Gastrocnemius medialis (tissue), 4 donors: ENCODE measurements at places on chromosomes 13 and 19.

GRCh38 chr19:39497996-39498797 is 550 bp upstream of the DLL3 start:
- DNase-seq: no peak

GRCh38 chr13:30889196-30889690 is 16.8 kb upstream of the MEDAG start:
- DNase-seq: no peak

- DNase-seq: no peak
These were observed 3.2 kb downstream of the SERPINE3 start for GRCh38 chr13:51342706-51343105.

GRCh38 chr19:58001895-58002369 is 688 bp downstream of the ZNF606 start:
- no peak for DNase-seq

DNA sequence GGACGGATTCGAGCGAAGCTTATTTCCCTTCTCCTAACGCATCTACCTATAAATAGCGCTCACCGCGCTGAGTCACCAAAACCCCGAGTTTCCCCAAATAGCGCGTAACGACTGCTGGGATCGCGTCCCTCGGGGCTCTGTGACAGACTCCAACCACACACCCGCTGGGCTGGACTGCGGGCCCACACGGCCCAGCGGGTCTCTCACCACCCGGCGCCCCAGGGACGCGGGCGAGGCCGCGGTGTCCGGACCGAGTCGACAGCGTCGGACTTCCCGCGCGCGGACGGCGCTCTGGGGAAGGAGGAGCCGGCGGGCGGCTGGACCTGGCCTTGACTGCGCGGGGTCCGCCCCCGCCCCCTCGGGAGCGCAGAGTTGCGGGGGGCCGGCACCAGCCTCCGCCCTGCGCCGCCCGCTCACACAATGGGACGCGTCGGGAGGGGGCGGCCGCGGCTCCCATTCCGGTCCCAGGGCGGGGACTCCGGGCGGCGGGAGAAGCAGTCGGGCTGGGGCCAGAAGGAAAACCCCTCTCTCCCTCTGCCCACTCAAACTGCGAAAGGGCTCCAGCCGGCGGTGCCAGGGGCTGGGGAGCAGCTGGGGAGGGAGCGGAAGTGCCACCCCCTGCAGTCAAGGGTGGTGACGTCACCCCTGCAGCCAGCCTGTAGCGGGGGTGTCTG is 108.8 kb downstream of the KCNRG start:
- DNase-seq: peak; percentile 99

GRCh38 chr13:110560601-110561343 is 750 bp downstream of the RAB20 start:
- DNase-seq: no peak

DNA sequence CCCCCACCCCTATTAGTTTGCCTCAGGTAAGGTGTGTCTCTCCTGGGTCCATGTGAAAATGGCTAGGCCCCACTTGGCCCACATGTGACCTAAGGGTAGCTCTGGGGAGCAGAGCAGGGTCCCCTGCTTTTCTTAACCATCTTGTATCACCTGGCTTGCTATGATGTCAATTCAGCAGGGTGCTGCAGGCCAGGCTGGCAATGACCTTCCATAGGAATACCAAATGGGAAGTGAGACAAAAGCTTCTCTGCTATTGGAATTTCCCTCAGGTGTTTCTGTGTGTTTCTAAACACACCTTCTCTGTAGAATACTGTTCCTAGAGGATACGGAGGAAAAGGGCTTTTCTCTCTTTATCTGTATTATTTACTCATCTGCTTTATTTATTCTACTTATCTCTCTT is 35.7 kb upstream of the DACH1 start:
- no peak for DNase-seq

DNA sequence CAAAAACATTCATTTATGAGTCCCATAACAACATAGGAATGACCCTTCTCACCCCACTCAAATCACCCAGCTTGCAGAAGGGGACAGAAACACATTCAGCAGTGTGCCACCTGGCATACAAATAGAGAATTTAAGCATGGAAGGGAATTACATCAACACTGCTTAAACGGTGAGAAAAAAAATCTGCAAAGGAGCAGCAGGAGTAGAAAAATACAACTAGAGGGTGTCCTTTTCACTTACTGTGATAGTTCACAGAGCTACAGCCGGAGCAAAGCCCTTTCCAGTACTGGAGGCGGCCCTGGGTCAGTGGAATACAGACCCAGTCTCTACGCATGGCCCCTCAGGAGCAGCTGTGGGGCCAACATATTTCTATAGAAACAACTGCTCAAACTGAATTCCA is 764.3 kb upstream of the ARGLU1 start:
- DNase-seq: no peak

DNA sequence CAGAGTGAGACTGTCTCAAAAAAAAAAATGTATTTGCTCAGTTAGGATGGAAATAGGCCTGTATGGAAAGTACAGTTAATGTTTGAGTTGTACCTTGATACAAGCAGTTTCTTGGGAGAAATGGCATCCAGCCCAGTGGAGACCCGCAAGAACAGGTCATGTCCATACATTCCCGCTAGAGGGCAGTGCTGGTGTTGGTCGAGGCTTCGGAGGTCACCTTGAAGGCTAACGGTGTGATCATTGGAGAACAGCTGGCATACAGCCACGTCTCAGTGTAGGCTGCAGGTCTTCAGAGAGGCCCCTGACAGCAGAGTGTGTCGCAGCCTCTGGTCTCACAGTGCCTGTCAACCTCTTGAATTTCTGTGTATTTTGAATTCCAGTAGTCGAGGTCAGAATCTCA is 7.5 kb downstream of the ZNF610 start:
- DNase-seq: no peak

DNA sequence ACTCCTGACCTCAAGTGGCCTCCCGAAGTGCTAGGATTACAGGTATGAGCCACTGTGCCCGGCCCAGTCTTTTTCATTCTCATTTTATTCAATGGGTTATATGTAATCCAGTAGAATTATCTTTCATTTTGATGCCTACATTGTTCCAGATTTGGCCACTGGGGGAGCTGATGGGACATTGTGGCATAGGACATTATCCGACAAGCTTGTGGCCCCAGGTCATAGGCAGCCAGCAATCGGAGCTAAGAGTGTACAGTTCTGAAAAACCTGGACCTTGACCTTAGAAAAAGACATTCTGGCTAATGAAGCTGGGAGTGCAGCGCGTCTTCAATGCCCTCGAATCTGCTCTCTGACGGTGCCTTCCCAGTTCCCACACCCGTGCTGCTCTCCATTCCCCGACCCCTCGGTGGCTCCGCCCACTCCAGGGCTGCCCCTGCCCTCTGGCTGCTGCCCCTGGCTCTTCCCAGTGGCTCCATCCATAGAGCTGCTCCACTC is 108.7 kb downstream of the TEX29 start:
- no peak for DNase-seq

DNA sequence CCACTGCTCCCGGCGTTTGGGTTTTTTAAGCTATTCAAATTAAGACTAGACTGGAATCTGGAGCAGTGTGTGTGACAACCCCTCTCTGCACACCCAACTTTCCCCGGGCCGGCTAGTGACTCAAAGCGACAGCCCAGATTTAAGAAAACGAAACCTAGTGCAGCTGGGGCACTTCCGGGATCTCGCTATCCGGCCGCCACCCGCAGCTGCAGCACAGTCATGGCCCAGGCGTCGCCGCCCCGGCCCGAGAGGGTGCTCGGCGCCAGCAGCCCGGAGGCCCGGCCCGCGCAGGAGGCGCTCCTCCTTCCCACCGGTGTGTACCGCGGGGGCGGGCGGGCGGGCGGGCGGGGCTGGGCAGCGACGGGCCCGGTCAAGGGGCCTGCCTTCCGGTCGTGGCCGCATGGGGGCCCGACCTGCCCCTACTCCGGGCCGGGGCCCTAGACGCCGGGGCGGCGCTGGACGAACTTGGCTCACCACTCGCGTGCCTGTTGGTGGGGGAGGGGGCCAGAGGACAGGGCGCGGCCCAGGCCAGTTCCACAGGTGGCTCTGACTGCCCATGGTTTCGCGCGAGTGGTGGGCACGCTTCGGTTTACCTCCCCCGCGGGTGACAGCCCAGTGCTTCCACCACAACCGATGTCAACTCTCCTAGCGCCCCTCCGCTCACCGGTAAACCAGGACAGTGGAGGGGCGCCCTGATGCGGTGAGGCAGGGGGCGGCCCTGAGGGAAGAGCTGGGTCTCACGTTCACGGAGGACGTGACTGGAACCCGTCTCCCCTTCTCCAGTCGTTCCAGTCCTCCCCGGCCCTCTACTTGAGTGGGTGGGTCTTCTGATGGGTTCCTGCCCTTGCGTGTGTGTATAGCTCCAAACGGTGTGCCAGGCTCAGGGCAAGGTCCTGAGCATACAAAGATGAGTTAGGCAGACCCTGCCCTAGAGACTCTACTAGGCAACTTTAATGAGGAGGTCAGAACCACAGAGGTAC is at the start of gene PHF11:
TSS of gene PHF11 (plus strand) at position 171 of the 980 bp plus-strand sequence. CDS start at position 220, 49 bp downstream.
- DNase-seq: peak; percentile 84

GRCh38 chr13:60114499-60115028 is 49.2 kb downstream of the DIAPH3 start:
- no peak for DNase-seq

DNA sequence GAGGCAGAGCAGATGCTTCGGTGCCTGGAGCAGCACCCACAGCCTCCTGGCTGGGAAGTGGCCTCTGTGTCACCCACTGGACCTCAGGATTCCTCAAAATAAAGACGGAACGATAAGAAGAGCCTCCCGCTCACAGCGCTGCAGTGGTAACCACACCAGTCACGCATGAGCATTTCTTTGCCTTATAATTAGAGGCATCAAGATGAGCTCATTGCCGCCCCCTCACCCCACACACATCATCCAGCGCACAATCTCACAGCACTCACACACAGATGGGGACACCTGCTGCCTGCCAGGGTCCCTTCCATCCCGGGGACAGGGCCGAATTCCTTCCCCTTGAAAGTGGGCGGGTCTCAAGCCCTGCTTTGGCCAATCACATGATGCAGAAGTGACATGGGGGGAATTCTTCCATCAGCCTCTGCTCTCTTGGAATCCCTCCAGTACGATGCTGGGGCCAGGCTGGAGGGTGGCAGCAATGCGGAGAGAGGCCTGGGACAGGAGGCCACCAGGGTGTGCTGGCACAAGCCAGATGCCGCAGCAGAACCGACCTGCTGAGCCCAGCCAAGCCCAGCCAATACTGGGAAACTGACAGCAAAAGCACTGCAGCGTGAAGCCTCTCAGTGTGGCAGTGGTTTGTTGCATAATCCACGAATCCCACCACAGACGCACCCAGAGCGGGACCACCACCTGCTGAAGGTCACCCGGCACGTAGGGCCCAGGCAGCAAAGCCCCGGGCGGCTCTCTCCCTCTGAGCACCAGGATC is 16.0 kb downstream of the PIP5K1C start:
- no peak for DNase-seq

DNA sequence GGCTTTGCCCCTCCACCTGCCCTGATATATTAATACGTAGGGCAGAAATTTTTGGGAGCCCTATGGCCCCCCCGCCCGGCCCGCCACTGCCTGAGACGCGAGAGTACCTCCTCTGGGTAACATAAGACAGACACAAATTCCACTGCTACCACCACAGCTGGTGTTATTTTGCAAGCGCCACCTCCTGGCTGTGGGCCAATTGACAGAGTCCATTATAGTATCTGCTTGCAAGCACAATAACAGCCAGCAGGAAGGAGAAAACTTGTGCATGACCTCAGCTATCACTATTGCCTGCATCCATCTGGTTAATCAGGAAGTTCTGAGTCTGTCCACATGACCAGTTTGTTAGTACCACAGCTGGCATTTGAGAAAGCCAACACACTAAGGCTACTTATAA is 25.3 kb upstream of the OR10H2 start:
- peak; percentile 40 for DNase-seq
